ENCODE measurements at places on chromosomes 2 and 18.

GRCh38 chr2:56182420-56182819 is 1.4 kb upstream of the CCDC85A start:
- DNase-seq = no peak

- DNase-seq = no peak
These were observed 89.9 kb upstream of the STON1 start for GRCh38 chr2:48440103-48440390.

DNA sequence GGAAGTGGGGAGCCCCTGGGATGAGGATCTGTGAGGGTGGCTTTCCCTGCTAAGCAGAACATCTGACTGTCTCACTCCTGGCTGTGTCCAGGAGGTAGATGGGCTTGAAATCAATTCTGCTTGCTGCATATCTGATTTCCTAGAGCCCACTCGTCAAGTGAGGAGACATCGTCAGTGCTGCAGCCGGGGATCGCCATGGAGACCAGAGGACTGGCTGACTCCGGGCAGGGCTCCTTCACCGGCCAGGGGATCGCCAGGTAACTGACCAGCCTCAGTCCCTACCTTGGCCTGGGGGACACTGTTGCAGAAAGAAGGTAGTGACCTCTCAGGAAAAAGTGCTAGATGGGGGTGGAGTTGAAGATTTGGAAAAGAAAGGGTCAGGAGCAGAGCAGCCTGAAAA is 31.3 kb downstream of the CNGA3 start:
- DNase-seq = no peak

DNA sequence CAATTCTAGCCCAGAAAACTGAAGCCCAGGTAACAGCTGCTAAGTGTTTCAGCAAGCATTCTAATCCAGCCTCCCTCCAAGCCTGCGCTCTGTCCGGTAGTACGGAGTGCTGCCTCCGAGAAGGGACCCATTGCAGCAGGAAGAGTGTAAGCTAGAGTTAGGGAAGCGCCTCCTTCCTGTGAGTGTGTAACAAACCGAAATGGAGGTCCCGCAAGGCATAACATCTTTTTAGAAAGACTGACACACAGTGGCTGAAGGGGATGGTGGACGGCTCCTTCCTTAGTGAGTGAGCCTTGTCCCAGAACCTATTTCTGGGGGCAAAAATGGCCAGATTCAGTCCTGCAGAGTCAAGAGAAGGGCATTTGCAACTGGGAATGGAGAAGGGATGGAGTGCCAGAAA is 12.2 kb downstream of the PKDCC start:
- no peak for DNase-seq

- DNase-seq = no peak
These were observed 2.0 kb downstream of the IL1A start for GRCh38 chr2:112782234-112782799.

GRCh38 chr2:43312755-43313641 is 86.6 kb upstream of the ZFP36L2 start:
- DNase-seq = no peak

GRCh38 chr18:79915161-79916127 is 36.0 kb downstream of the SLC66A2 start:
- peak; percentile 46 for DNase-seq

DNA sequence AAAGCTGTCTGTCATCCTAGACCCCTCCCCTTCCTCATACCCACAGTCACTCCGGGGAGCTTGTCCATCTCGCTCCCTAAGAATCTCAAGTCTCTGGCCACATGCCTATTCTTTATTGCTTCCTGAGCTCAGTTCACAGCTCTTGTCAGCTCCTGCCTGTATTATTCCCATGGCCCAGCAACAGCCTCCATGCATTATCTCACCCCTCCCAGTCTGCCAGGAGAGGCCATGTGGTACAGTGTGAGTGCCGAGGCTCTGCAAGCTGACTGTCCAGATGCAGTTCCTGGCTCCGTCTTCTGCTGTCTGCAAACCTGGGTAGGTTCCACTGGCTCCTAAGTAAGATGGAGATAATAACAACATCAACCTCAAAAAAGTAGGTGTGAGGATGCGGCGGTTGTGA is 79.7 kb downstream of the MRPS9 start:
- DNase-seq = no peak

DNA sequence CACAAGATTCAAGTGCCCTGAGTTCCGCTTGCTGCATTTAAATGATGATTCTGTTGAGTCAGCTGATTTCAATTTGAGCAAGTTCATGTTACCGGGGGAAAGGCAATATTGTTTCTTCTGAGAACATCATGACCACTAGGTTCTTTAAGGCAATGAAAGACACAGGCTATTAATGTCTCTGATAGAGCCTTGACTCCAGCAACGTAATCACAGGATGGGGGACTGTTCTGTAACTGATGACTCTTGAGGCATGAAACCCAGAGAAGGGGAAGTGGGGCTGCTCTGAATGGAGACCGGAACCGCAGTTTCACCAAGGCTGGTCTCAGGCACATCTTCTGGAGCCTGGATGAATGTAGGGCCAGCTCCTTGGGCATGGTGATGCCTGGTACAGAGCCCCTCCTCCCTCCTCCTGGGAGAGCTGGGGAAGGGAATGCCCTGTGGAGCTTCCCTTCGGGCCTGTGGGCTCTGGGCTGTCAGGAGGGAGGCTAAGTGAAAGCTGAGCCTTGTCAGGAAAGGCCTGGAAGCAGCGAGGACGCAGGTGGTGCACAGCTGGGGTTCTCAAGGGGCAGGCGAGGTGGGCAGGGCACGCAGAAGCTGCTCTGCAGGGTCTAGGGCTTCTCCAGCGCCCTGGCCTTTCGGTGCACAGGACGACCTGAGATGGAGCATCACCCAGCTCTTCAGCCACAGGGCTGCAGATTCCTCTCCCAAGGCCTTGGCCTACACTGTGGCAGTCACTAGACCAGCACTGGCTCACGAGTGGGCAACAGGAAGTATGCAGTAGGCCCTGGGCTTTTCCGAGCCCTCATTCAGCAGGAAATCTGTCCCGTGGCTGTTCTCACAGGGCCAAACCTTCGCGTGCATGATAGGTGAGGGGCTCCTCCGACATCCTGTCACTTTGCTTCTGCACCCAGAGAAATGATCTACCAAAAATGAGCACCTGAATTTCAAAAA is 36.6 kb upstream of the PRLH start:
- no peak for DNase-seq

GRCh38 chr2:30252723-30253701 is 21.7 kb downstream of the LBH start:
- DNase-seq = no peak

DNA sequence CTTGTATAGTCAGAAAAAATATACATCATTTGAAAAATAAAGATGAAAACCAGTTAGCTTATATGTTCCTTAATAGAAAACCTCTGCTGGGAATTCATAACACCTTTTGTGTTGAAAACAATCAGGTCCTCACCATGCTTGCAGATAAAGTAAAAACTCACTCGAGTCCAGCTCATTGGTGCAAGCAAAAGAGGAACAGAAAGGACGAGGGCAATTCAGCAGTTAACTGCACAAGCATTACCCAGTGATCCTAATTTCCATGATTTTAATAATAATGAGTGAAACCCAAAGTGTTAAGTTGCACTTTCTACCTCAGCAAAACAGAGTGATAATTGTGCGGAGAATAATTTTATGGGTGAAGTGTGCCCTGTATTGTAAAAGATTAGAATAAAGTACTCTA is 839.9 kb downstream of the BCL11A start:
- DNase-seq = no peak
